ENCODE measurements at places on chromosomes 13 and 19.
A peak's percentile ranks its signal among the peaks of the same experiment; 100 is the strongest.

DNA sequence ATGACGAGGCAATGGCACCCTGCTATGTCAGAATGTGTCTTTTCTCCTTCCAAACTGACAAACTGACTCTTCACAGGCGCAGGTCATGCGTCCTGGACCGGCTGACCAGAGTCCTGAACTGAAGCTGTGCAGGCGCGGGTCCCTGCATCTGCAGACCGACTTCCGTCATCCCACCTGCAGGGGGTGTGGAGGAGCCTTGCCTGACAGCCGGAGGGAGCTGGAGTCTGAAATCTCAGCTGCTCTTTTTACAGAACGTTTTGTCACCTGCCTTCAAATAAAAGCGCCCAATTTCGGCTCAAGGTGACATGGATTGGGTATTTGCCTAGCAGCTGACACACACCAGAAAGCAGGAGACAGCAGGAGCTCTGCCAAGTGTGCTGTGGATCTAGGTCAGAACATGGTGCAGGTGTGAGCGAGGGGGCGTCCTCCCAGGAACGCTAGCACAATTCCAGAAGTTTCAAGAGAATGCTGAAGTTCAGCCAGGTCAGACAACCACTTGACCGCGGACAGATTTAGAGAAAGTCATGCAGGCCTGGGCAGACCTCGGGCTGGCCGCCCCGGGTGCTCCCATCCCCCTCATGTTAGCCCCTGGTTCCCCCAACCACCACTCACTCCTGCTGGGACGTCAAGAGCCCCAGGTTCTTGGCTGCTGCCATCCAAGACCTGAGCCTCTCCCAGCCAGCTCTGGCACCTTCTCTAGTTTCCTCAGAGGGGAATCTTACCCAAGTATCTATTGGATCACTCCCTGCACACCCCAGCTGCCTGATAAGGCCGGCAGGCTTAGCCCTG lies 32.8 kb downstream of the ELL start:
- DNase-seq, result no peak

GRCh38 chr13:114130837-114131582 lies 1.4 kb downstream of the RASA3 start:
- no peak for DNase-seq

- peak; percentile 30 for DNase-seq
These were observed at the start of gene ZNF154 for GRCh38 chr19:57708641-57709361. TSS of gene ZNF154 (minus strand) at chr19:57709204. CDS start at chr19:57708971, 233 bp downstream.

GRCh38 chr13:101726681-101727080 lies 274.2 kb downstream of the ITGBL1 start:
- no peak for DNase-seq

GRCh38 chr13:102798581-102799425 lies at the start of the genes BIVM and POGLUT2:
TSS of gene BIVM (plus strand) at chr13:102799119. CDS start at chr13:102807268, 8,149 bp downstream.
TSS of gene POGLUT2 (minus strand) at chr13:102798976. CDS start at chr13:102798670, 306 bp downstream.
- peak; percentile 92 for DNase-seq

GRCh38 chr13:43021926-43022670 lies 1.3 kb upstream of the DNAJC15 start:
- DNase-seq, result no peak

- no peak for DNase-seq
These were observed 25.3 kb downstream of the PIP5K1C start for GRCh38 chr19:3674784-3675543.

- no peak for DNase-seq
These were observed 35.1 kb downstream of the RNF6 start for GRCh38 chr13:26186995-26187394.

- DNase-seq, result no peak
These were observed 500.9 kb downstream of the MYO16 start for GRCh38 chr13:109130093-109130835.

GRCh38 chr19:12801466-12802266 lies at the start of the genes PRDX2 and THSD8:
TSS of gene PRDX2 (minus strand) at chr19:12801800. CDS start at chr19:12801261, 539 bp downstream.
TSS of gene THSD8 (plus strand) at chr19:12802069. CDS start at chr19:12802072, 3 bp downstream.
- DNase-seq, result peak; percentile 76
